ENCODE measurements at places on chromosomes 6 and 20.

DNA sequence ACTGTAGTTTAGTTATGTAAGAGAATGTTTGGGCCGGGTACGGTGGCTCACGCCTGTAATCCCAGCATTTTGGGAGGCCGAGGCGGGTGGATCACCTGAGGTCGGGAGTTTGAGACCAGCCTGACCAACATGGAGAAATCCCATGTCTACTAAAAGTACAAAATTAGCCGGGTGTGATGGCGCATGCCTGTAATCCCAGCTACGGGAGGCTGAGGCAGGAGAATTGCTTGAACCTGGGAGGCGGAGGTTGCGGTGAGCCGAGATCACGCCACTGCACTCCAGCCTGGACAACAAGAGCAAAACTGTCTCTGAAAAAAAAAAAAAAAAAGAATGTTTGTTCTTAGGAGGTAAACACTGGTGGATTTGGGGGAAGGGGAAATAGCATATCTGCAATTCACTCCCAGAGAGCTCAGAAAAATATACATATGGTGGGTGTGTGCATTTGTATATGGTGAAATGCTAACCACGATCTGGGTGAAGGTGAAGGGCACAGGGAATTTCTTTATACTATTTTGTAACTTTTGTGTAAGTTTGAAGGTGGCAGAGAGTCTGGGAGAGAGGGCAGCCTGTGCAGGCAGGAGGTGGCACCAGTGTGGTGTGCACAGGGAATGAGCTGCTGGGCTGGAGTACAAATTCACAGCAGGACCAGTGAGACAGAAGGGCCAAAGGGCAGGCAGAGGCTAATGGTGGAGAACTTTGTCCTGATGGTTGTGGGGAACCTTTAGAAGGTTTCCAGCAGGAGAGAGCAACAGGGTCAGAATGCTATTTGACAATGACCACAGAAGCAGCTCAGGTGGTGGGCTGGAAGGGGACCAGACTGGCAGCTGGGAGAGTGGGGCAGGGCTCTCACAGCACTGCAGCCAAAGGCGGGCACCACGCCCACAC is 42.4 kb downstream of the SSR1 start:
- no peak for DNase-seq

DNA sequence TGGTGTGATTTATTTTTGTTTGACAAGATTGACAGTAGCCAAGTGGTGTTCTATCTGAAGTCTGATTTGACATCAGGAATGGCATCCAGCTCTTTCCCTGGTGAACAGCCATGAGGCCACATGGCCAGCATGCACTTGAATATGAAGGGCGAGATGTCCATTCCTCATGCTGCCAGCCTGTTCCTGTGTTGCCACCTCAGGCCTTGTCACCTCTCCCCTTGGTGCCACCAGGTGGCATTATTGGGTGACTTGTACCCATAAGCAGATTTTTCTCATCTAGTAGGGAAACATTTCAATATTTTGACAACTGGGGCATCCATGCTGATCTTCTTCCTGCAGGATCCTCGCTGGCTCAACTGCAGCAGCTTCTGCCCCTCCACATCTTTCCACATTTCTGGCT is 199.1 kb downstream of the ERMARD start:
- DNase-seq, result no peak

- no peak for DNase-seq
Observed at GRCh38 chr6:14597090-14597489, 479.5 kb downstream of the CD83 start.

DNA sequence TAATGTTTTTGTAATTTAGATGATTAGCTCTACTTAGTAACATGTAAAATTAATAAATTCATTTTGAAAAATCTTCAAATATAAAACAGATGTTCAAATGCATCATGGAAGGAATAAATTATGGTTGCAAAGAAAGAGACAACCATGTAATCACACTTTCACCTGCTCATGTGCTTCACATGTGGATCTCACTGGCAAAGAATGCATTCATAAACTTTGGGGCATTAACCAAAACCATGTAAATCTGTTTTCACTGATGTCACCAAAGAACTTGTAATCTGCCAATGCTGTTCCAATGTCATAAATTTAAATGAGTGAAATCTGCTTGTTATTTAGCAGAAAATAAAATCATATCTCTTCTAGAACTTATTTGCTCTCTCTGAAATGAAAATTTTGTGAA is 142.7 kb downstream of the TENT5A start:
- no peak for DNase-seq

- DNase-seq, result no peak
Observed at GRCh38 chr20:20691477-20692235, 20.8 kb downstream of the RALGAPA2 start.

DNA sequence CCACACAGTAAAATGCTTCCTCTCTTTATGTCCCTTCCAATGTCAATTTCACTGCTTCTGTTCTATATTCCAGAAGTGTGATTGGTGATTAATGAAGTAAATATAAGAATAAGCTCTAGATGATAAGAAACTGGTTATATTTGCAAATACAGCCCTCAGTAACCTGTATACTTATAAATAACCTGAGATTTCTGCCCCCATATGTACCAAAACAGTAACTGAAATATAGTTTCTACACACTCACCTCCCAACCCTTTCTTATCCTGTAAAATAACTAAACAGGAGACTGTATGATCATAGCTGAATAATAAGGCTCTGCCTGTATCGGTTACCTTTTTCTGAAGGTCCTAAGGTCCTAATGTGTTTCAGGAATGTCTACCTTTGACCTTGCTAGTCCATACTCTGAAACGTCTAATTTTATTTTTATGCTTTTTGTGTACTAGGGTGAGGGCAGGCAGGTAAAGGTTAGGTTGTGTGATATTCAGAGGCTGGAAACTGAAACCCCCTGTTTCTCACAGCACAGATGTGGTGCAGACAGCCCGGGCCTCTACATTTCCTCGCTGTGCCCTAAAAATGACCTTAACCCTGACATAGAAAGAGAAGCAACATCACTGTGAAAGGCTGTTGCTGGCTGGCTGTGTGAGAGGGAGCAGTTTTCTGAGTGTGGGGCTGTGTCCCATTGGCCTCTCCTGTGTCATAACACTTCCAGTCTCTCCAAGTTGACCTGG is 378.8 kb downstream of the CENPW start:
- DNase-seq, result no peak

DNA sequence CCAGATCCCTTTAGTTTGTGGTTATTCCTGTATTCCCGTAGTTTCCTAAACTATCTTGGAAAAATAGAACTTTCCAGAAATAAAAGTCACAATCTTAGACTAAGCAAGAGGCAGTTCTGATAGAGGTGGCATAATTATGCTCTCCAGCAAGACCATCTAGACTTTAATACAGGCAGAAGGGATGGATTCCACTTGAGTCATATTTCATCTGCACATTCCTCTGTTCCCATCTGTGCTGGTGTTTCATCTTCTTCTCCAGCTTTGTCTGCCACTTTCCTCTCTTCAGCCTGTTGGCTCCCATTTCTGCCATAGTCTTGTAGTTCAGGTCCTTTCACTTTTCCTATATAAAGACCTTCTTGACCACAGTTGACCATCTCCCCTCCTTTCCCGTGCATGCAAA is 102.9 kb downstream of the SOBP start:
- DNase-seq, result no peak

GRCh38 chr20:19519466-19519865 is 238.6 kb upstream of the RIN2 start:
- no peak for DNase-seq

GRCh38 chr6:25452031-25452430 is 172.9 kb downstream of the CARMIL1 start:
- DNase-seq, result no peak

DNA sequence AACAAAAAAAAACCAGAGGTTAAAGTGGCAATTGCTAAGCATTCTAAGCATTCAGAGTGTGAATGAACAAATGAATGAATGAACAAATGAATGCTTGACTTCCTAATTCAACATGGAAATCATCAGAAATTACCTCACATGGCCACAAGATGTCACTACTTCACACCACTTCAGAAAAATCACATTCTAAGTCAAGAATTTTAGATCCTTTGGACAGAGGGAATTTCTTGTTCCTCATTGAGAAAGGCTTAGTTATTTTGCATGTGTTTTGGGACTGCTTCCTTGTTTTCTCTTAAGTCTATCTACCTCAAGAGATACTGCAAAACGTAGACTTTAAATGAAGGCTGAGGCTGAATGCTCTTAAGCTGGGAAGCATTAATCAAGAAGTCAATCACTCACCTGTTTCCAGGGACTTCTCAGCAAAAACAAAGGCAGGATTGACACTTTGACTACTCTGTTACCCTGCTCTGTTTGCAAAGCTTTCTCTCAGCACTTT is 120.2 kb downstream of the MBOAT1 start:
- DNase-seq, result no peak

GRCh38 chr20:63521602-63522001 is 1.0 kb downstream of the PPDPF start:
- DNase-seq, result no peak

DNA sequence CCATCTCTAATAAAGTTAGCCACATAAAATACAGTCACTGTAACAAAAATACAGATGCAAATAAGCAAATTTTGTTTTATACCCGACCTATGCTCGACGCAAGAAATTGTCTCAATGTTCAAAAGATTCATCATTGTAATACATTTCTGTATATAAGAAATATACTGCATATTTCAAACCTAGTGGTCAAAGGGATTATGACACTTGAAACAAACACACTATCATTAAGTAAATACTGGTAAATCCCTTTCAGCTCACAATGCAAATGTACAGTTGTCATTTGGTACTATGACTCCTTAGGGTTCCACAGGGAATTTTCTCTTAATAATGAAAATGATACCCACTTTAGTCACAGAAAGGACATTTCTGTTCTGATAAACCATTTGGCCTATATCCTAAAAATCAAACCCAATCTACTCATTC is 2.2 kb downstream of the HIVEP2 start:
- no peak for DNase-seq

- no peak for DNase-seq
Observed at GRCh38 chr6:161198176-161198575, 75.7 kb downstream of the AGPAT4 start.

- DNase-seq, result no peak
Observed at GRCh38 chr6:86775893-86776292, 161.4 kb upstream of the HTR1E start.

- DNase-seq, result no peak
Observed at GRCh38 chr6:164108092-164108491, 693.6 kb downstream of the QKI start.

- no peak for DNase-seq
Observed at GRCh38 chr6:93786474-93787330, 367.3 kb upstream of the EPHA7 start.

GRCh38 chr6:41680182-41680965 is 42.1 kb downstream of the MDFI start:
- DNase-seq, result no peak

DNA sequence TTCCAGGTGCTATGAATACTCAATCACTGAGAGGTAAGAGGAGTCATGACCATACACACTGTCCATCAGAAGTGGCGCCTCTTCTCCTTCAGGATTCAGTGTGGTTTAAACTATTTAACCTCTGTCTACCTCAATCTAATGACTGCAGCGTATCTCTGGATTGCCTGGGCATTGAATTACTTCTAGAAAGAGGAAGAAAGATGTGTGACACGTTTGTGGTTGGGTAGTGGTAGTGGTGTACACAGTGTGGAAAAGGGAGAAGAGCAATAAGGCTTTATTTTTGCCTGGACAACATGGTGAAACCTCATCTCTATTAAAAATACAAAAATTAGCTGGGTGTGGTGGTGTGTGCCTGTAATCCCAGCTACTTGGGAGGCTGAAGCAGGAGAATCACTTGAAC is 38.0 kb upstream of the ECHDC1 start:
- no peak for DNase-seq

DNA sequence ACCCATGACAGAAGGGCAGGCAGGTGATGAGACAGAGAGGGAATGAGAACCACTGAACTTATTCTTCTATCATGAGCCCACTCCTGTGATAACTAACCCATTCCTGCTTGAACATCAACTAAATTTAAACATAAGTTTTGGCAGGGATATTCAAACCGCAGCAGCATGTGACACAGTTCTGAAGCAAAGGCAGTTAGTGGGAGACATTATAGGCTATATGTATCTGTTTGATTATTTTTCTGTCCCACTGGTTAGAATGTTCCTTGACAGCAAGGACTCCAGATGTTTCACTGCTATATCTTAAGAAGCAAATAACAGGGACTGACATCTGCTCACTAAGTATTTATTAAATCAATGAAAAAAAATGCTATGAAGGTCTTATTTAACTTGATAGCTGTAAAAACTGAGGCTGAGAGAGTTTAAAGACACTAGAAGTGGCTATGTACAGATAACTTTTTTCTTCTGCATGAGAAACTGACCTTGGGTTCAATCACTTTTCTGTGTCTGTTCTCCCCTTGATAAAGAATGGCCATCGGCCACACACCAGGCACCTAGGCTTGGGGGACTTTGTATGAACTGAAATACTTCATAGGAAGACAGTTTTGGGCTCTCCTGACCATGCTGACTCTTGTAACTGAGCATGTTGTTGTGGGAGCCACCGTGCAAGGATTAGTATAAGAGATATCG is 90.9 kb downstream of the CEP162 start:
- no peak for DNase-seq

- no peak for DNase-seq
Observed at GRCh38 chr6:12590901-12591300, 125.7 kb upstream of the PHACTR1 start.

Data from GM18507 (cell line).